ENCODE measurements at places on chromosomes 12 and 14. TPM values are rescaled to one million over a fixed set of nuclear protein-coding genes. Genes with fewer than 3 reads are reported as not detected.

GRCh38 chr14:91298576-91298975 is 54.1 kb upstream of the GPR68 start:
- no peak for DNase-seq
- no peak overlapping the region for H3K27ac ChIP-seq
- no peak overlapping the region for H3K4me3 ChIP-seq
- no peaks in the 10 kb centered on the region for H3K36me3 ChIP-seq
- no peaks in the 10 kb centered on the region for H3K4me1 ChIP-seq

DNA sequence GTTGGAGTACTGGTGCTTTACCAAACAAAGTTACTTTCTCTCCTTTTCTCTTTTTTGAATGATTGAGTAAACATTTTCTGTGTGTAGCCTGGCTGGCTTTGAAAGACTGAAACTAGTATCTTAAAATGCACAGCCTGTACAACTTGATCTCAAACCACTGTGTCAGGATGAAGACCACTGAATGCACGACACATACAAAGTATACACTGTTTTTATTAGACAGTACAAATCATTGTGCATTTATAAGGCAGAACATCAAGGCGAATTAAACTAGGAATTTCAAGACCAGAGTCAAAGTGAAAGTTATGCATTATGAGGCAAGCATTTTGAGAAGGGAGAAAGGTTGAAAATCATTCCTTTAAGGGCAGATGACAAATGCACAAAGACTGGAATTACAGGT is 59.0 kb downstream of the PIWIL1 start:
- H3K27me3 ChIP-seq, result no peaks in the 10 kb centered on the region
- H3K4me3 ChIP-seq, result no peak overlapping the region
- H3K4me1 ChIP-seq, result no peaks in the 10 kb centered on the region
- no peaks in the 10 kb centered on the region for H3K36me3 ChIP-seq
- no peak overlapping the region for H3K27ac ChIP-seq

The NPFF gene
- total RNA-seq, result not detected

The RNASE3 gene
- total RNA-seq, result not detected

DNA sequence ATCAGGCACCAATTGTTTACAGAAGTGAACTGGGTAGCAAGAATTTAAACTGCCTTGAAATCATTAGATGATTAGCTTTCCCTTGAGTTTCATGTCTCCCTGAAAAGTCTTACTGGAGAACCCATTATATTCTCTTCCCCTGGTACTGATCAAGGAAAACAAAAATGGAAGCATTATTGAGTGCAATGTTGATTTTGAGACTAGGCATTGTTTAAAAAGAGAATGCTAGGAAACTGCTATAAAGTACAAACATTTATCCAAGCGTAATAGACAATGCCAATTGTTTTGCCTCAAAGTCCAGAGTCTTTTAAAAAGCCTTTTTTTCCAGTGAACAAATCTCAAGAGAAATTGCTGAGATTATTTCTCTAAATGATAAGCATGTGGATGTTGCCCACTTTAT is 197.0 kb downstream of the CCER1 start:
- H3K4me3 ChIP-seq, result no peak overlapping the region
- H3K36me3 ChIP-seq, result no peaks in the 10 kb centered on the region
- no peak for DNase-seq
- no peaks in the 10 kb centered on the region for H3K27me3 ChIP-seq
- no peak overlapping the region for H3K27ac ChIP-seq
- no peaks in the 10 kb centered on the region for H3K4me1 ChIP-seq

All from SJSA1 (cell line).